ENCODE measurements at places on chromosomes 16 and 17.

GRCh38 chr16:77276661-77277060 is 77.5 kb downstream of the SYCE1L start:
- no peak for DNase-seq

- DNase-seq, result no peak
Measured at GRCh38 chr16:15607700-15608396, 35.1 kb downstream of the MARF1 start.

- no peak for DNase-seq
Measured at GRCh38 chr17:77312786-77313599, 172.2 kb downstream of the SEC14L1 start.

- DNase-seq, result no peak
Measured at GRCh38 chr16:84738255-84739038, 38.6 kb downstream of the USP10 start.

DNA sequence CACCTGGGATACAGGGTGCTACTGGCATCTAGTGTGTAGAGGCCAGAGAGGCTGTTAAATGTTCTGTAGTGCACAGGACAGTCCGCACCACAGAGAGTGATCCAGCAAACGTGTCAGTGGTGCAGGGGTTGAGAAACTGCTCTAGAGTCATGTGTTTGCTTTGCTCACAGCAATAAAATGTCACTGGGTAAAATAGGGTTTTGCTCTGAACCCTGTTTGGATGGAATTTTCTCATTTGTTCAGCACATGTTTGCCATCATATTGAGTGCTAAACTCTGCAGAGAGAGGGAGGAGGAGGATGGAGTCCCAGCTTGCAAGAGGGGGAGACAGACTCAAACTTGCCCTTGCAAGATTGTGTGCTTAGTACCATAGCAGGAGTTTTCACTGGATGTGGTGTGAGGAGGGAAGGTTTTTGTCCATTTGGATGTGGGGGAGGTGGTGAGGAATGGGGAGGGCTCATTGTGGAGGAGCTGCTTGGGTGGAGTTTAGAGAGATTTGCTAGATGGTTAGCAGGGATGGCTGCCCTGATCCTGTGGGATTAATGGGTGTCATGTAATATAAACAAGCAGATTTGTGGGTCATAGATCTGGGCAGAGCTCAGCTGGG is 11.8 kb downstream of the PLCG2 start:
- no peak for DNase-seq

Data from SK-N-MC (cell line).